ENCODE measurements at places on chromosomes 5 and 9.

DNA sequence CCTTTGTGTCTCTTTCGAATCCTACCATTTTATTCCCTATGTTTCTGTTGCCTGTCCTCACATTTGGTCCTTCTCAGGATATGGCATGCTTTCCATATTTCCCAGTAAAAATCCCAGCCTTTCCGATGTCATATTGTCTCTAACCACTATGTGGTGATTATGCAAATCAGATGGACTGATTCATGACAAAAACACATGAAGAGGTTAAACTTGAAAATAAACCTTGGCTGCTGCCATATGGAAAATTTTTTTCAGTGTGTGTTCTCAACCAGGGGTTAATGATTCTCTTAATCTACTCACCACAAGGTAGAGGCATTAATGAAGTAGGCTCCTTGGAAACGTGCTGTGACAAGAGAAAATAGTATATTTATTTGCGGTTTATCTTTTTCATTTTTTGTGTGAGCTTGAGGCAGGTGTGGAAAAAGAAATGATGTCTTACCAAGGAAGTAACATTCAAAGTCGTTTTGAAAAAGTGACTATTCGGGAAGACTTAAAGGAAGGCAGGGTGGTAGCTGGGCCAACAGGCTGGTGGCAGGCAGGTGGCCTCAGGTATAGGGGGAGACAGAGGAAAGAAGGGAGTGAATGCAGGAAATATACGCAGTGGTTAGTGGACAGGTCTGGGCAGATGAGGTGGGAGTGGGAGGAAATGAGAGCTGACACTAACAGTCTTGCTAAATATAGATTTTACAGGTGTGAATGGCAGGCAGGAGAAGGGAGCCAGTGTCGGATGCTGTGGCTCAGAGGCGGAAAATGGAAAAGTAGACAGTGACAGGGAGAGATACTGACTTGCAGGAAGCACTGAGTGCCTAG lies 46.2 kb downstream of the DMRT2 start:
- H3K4me1 ChIP-seq = no peaks in the 10 kb centered on the region
- DNase-seq = no peak
- H3K27me3 ChIP-seq = peaks cover 19% of the 10 kb centered on the region
- no peak overlapping the region for H3K27ac ChIP-seq

GRCh38 chr5:43551731-43552130 lies 5.1 kb downstream of the PAIP1 start:
- peaks cover 36% of the 10 kb centered on the region for H3K36me3 ChIP-seq
- no peak overlapping the region for H3K27ac ChIP-seq
- H3K4me3 ChIP-seq = no peak overlapping the region
- no peak for DNase-seq
- H3K4me1 ChIP-seq = peaks cover 23% of the 10 kb centered on the region

DNA sequence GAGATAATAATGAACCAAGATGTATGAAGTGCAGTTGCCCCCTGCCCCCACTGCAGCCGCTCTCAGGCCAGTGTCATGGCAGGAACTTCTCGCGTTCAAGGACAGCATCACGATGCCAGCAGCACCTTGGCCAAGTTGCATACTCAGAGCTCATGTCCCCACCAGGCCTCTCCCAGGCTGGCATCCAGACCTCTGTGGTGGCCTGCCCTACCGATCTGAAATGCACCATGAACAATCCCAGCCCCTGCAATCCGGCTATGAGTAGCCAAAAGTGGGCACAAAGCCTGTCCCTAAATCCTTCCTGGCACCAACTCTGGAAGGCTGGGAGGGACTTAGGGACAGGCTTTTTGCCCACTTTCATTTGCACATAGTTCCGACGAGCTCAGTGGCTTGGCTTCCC lies 140.9 kb downstream of the PAX5 start:
- peaks cover 43% of the 10 kb centered on the region for H3K4me1 ChIP-seq
- peaks cover 94% of the 10 kb centered on the region for H3K36me3 ChIP-seq
- H3K4me3 ChIP-seq = no peak overlapping the region
- DNase-seq = no peak

DNA sequence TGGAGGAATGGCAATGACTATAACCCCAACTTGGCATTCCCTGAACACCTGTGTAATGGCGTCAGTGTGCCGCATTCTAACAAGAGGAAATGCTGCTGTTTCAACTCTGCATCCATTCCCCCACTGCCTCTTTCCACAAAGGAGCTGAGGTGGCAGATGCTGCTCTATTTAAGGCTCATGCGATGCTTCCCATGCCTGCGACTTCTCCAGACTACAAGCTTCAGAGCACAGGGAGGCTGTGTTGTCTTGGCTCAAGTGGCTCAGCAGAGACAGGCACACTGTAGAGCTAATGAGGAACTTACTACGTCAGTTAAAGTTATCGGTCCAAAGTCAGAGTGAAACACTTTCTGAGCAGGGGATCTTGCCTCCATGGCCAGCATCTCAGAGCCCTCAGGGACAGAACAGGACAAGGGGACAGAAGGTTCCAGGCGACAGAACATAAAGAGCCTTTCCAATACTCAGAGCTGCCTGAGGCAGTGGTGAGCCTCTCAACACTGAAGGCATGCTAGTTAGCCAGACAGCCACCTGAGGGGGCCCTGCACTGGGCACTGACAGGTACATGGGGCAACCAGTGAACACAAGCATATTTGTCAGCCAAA lies 21.8 kb downstream of the TNIP1 start:
- H3K4me1 ChIP-seq = peaks cover 85% of the 10 kb centered on the region
- no peaks in the 10 kb centered on the region for H3K27me3 ChIP-seq
- H3K4me3 ChIP-seq = peak overlapping the region; percentile 64
- H3K36me3 ChIP-seq = peaks cover 98% of the 10 kb centered on the region
- peak; percentile 36 for DNase-seq

DNA sequence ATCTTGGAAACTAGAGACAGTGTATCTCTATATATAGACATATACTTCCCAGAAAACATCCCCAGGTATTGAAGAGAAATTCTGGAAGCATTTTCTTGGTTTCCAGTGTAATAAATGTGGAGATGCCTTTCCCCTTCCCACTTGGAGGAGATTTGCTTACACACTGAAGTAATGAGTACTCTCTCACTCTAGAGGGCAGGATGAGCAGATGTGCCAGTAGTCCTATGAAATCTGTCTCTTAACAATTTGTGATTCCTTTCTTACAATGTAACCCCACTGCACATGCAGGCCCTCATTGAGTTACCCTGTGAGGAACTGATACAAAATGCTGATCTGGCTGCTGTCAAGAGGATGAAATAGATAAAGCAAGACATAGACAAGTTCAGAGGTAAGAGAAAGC lies 567.2 kb downstream of the SLCO4C1 start:
- DNase-seq = no peak
- H3K27me3 ChIP-seq = no peaks in the 10 kb centered on the region

GRCh38 chr5:76149636-76150035 lies 66.5 kb downstream of the SV2C start:
- no peak overlapping the region for H3K4me3 ChIP-seq
- peaks cover 19% of the 10 kb centered on the region for H3K27me3 ChIP-seq
- H3K4me1 ChIP-seq = no peaks in the 10 kb centered on the region
- H3K27ac ChIP-seq = no peak overlapping the region

DNA sequence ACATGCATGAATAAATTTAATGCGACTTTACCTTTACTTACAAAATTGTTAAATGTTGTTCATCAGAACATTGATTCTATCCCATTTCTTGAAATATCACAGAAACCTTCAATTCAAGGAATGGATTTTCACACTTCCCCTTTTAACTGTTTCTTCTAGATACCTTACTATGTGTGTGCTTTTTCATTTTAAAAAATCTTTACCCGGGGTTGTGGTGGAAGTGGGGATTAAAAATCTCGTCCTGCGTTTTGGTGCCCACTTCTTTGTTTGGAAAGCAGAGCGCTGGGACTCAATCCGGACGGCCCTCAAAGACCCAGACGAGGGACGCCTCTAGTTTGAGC lies 5.8 kb upstream of the MEF2C start:
- peak overlapping the region; percentile 99 for H3K27ac ChIP-seq
- no peak for DNase-seq
- peak overlapping the region; percentile 98 for H3K4me3 ChIP-seq
- H3K4me1 ChIP-seq = peaks cover 63% of the 10 kb centered on the region
- H3K36me3 ChIP-seq = peaks cover 13% of the 10 kb centered on the region

GRCh38 chr5:72452515-72453245 lies 54.5 kb downstream of the ZNF366 start:
- no peaks in the 10 kb centered on the region for H3K36me3 ChIP-seq
- H3K4me3 ChIP-seq = no peak overlapping the region
- H3K27ac ChIP-seq = peak overlapping the region; percentile 89
- no peak for DNase-seq

GRCh38 chr5:77400645-77401044 lies 91.5 kb downstream of the WDR41 start:
- H3K27me3 ChIP-seq = no peaks in the 10 kb centered on the region
- H3K4me1 ChIP-seq = no peaks in the 10 kb centered on the region

GRCh38 chr9:19057033-19057432 lies 7.8 kb downstream of the RRAGA start:
- peaks cover 60% of the 10 kb centered on the region for H3K36me3 ChIP-seq
- H3K27ac ChIP-seq = no peak overlapping the region
- peaks cover 4% of the 10 kb centered on the region for H3K4me1 ChIP-seq
- H3K27me3 ChIP-seq = no peaks in the 10 kb centered on the region
- no peak for DNase-seq
- no peak overlapping the region for H3K4me3 ChIP-seq

DNA sequence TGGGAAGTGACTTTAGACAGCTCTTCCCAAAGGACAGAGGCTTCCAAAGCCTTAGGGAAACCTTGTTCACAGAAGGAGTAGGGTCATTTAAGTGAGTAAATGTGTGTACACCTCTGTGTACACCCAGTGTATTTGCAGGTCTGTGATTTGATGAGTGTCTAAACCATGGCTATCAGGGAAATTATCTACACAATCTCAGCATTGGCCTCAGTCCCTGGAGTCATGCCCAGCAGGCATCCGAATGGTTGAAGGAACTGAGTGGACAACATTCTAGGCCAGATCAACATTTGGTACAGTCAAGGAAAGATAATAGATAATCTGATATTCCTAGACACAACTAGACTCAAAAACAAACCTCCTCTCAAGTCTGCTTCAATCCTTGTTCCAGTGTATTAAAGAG lies 258.4 kb upstream of the DAPK1 start:
- H3K4me1 ChIP-seq = no peaks in the 10 kb centered on the region
- no peak overlapping the region for H3K27ac ChIP-seq
- no peaks in the 10 kb centered on the region for H3K27me3 ChIP-seq
- no peak overlapping the region for H3K4me3 ChIP-seq
- no peak for DNase-seq

DNA sequence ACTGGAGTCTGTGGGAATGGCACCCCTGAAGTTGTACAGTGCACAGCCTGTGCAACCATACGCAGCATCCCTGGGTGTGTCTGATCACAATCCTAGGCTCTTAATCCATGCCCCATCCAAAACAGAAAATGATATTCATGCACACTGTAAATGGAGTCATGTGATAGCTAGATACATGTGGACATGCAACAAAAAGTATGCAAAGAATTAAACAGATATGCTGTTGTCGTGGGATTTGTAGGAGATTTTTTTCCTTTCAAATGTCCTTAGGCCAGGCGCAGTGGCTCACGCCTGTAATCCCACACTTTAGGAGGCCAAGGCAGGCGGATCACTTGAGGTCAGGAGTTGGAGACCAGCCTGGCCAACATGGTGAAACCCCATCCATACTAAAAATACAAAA lies 36.1 kb downstream of the PRRX2 start:
- DNase-seq = no peak
- no peak overlapping the region for H3K4me3 ChIP-seq
- no peak overlapping the region for H3K27ac ChIP-seq

DNA sequence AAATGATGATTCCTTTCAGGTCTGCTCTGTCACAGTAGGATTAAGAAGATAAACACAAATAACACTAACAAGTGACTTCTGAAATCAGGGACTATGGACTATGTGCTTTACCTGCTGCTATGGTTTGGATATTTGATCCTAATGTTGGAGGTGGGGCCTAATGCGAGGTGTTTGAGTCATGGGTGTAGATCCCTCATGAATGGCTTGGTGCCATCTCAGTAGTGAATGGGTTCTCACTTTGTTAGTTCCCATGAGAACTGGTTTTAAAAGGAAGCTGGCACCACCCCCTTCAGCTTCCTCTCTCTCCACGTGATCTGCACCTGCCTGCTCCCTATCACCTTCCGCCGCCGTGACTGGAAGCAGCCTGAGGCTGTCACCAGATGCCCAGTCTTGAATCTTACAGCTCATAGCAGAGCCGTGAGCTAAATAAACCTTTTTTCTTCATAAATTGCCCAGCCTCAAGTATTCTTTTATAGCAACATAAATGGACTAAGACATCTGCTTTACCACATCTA lies 3.3 kb downstream of the PPIC start:
- H3K4me1 ChIP-seq = peaks cover 13% of the 10 kb centered on the region
- H3K36me3 ChIP-seq = no peaks in the 10 kb centered on the region
- peaks cover 58% of the 10 kb centered on the region for H3K27me3 ChIP-seq
- DNase-seq = no peak
- no peak overlapping the region for H3K4me3 ChIP-seq

DNA sequence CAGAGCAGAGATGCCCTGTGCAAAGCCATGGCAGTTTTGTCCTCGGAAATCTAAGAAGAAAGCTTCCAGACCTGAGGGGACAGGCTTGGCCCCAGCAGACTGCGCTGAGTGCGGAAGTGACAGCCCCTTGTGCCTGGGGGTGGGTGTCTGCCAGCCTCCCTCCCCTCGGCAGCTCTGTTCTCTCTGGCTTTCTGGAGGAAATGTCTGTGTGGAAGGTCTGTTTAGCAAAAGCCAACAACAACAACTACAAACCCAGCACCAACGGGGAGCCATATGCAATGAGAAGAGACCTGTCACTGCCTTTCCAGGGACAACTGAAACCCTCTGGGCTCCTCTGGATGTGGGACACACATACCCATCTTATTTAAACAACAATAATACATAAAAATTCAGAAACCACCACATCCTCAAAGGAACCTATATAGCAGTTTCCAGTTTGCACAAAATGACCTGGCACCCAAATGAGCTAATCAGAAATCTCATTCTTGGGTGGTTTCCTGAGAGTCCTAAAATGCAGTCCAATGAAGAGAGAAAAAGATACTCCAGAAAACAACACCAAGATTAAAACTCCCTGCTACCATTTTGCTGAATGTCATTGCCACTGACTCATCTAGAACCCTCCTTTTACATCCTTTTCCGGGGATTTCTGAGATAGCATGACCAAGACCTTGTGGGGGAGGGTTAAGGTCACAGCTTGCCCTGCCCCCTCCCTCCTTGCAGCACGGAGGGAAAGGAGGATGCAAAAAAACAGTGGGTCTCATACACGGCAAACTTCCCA lies 97.7 kb downstream of the AK8 start:
- DNase-seq = no peak
- H3K4me3 ChIP-seq = no peak overlapping the region
- H3K36me3 ChIP-seq = no peaks in the 10 kb centered on the region
- no peak overlapping the region for H3K27ac ChIP-seq
- H3K4me1 ChIP-seq = peaks cover 9% of the 10 kb centered on the region

Data from activated B cell treated with CpG ODN at 0.5 μM for 24 hours (primary cell).